Dermis blood vessel endothelial cell (primary cell): ENCODE measurements at places on chromosomes 4 and X. TPM values are rescaled to one million over a fixed set of nuclear protein-coding genes. Genes with fewer than 3 reads are reported as not detected.

ADAM29 gene
- total RNA-seq: not detected in 2 replicates

SLC34A2 gene
- 0.14 and 0.34 TPM in 2 replicates for total RNA-seq

USP26 gene
- total RNA-seq: not detected in 2 replicates

TCP11X2 gene
- total RNA-seq: not detected in 2 replicates

TMEM154 gene
- total RNA-seq: 1.0 and 3.1 TPM in 2 replicates

PDGFRA gene
- 0.65 and 1.5 TPM in 2 replicates for total RNA-seq

CT47B1 gene
- not detected in 2 replicates for total RNA-seq

CT83 gene
- total RNA-seq: not detected in 2 replicates

PDCL2 gene
- not detected in 2 replicates for total RNA-seq

BDH2 gene
- total RNA-seq: 25.5 and 26.5 TPM in 2 replicates

BMX gene
- total RNA-seq: 208 and 253 TPM in 2 replicates

SATL1 gene
- total RNA-seq: not detected in 2 replicates

ARR3 gene
- not detected in 2 replicates for total RNA-seq

PTCHD1 gene
- total RNA-seq: not detected in 2 replicates

BTK gene
- not detected in 2 replicates for total RNA-seq

COX7B2 gene
- not detected in 2 replicates for total RNA-seq

TNIP3 gene
- 0.17 and 0.28 TPM in 2 replicates for total RNA-seq

P2RY4 gene
- not detected in 2 replicates for total RNA-seq

ELK1 gene
- total RNA-seq: 13.4 and 17.6 TPM in 2 replicates

DCAF8L2 gene
- not detected in 2 replicates for total RNA-seq

NPY5R gene
- total RNA-seq: not detected in 2 replicates

HTR2C gene
- not detected in 2 replicates for total RNA-seq

TRPC5OS gene
- not detected in 2 replicates for total RNA-seq

TMEM271 gene
- total RNA-seq: not detected in 2 replicates

COL25A1 gene
- total RNA-seq: 0.14 and 0.68 TPM in 2 replicates

CLDN24 gene
- not detected in 2 replicates for total RNA-seq

EVC2 gene
- total RNA-seq: 8.7 and 11.9 TPM in 2 replicates

SPANXA1 gene
- not detected in 2 replicates for total RNA-seq

IRF2 gene
- 27.4 and 31.8 TPM in 2 replicates for total RNA-seq

TSC22D3 gene
- total RNA-seq: 51.6 and 56.3 TPM in 2 replicates

SAGE1 gene
- total RNA-seq: not detected in 2 replicates

SEPTIN11 gene
- total RNA-seq: 160 and 179 TPM in 2 replicates

DMP1 gene
- total RNA-seq: not detected in 2 replicates

CXCL11 gene
- 2.0 and 2.7 TPM in 2 replicates for total RNA-seq

EMD gene
- total RNA-seq: 10.6 and 17.2 TPM in 2 replicates

OTUD6A gene
- total RNA-seq: not detected in 2 replicates

CXCL10 gene
- total RNA-seq: 0.14 and 1.4 TPM in 2 replicates

PCDH10 gene
- under 0.01 and 0.14 TPM in 2 replicates for total RNA-seq

ENAM gene
- total RNA-seq: not detected in 2 replicates

MAGEA10 gene
- total RNA-seq: not detected in 2 replicates

STBD1 gene
- total RNA-seq: 1.0 and 1.3 TPM in 2 replicates

COL4A5 gene
- total RNA-seq: 48.0 and 54.9 TPM in 2 replicates

ADH7 gene
- not detected in 2 replicates for total RNA-seq

NEIL3 gene
- 2.4 and 6.8 TPM in 2 replicates for total RNA-seq

AFF2 gene
- under 0.01 TPM in 1 of 2 replicates, not detected in the other for total RNA-seq

HMX1 gene
- total RNA-seq: not detected in 2 replicates

CABS1 gene
- not detected in 2 replicates for total RNA-seq

KLHL13 gene
- total RNA-seq: 1.2 and 10.4 TPM in 2 replicates

TAF9B gene
- total RNA-seq: 18.5 and 25.6 TPM in 2 replicates

MAGEA4 gene
- total RNA-seq: not detected in 2 replicates

MUC7 gene
- total RNA-seq: not detected in 2 replicates

ARMCX1 gene
- 38.3 and 46.1 TPM in 2 replicates for total RNA-seq

EDA2R gene
- total RNA-seq: 1.1 and 1.9 TPM in 2 replicates

H2BW2 gene
- total RNA-seq: not detected in 2 replicates

GPRASP3 gene
- 6.0 TPM in 2 replicates for total RNA-seq

SSX4 gene
- total RNA-seq: not detected in 2 replicates

MAGEA9B gene
- not detected in 2 replicates for total RNA-seq

ADH6 gene
- not detected in 2 replicates for total RNA-seq
